Cardiac muscle cell (in vitro differentiated cells and primary cell): ENCODE measurements at places on chromosomes 2 and 18. TPM values are rescaled to one million over a fixed set of nuclear protein-coding genes. Genes with fewer than 3 reads are reported as not detected.

The CPS1 gene
- polyA plus RNA-seq = 193 and 230 TPM in 2 replicates

The LIPG gene
- polyA plus RNA-seq = 1.5 and 2.8 TPM in 2 replicates

The KCNJ13 gene
- polyA plus RNA-seq = 0.96 and 1.3 TPM in 2 replicates

The UGT1A10 gene
- not detected in 2 replicates for polyA plus RNA-seq
